Keratinocyte (primary cell): ENCODE measurements at places on chromosomes 3 and 15.

- DNase-seq, result no peak
These were observed 5.2 kb upstream of the WNT7A start for GRCh38 chr3:13884851-13885703.

DNA sequence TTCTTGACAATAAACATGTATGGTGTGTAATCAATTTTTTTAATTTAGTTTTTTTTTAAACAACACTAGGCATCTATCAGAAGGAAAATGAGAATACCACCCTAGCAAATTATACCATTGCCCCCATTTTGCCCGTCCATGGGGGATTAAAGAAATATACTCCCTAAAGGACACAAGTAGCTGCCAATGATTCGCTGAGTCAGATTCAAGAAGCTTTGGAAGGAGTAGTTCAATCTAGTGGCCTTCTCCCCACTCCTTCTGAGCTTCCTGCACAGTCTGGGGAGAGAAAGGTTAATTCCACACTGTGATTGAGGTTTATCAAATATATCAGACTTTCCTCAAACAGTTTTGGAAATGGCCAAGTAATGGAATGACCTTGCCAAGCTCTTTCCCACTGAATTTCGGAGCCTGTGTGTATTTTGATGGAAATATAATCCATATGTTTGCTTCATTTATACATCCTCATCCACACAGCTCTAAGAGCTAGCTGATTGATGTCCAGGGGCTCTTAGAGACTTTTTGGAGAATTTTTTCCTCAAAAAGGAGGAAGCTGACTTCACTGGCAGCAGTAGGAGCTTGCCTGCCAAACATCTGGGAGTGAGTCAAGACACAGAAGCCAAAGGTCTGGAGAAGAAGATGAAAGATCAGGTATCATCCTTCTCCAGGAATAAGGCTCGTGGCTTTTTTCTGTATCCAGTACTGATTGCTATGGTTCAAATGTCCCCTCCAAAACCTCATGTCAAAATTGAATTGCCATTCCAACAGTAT is 478.5 kb upstream of the PROK2 start:
- no peak for DNase-seq

- DNase-seq, result no peak
These were observed 365 bp upstream of the GTF2A2 start for GRCh38 chr15:59657635-59658125.

- no peak for DNase-seq
These were observed 148.6 kb downstream of the CACNA2D3 start for GRCh38 chr3:54270816-54271526.

DNA sequence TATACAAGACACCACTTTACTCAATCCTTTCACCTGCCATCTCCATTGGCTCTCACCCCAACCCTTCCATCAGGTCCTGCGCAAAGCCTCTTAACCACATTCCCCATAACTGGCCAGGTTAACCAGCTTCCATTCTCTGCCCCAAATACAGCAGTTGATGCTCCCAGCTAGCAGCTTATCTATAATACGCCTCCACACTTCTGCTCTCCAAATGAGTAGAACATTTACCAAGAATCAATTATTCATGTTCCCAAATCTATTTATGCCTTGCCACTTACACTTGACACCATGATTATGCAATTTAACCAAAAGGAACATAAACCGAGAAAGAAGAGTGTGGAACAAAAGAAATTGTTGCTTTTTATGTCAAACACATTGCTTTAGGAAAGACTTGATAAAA is 103.7 kb upstream of the TPM1 start:
- DNase-seq, result no peak

DNA sequence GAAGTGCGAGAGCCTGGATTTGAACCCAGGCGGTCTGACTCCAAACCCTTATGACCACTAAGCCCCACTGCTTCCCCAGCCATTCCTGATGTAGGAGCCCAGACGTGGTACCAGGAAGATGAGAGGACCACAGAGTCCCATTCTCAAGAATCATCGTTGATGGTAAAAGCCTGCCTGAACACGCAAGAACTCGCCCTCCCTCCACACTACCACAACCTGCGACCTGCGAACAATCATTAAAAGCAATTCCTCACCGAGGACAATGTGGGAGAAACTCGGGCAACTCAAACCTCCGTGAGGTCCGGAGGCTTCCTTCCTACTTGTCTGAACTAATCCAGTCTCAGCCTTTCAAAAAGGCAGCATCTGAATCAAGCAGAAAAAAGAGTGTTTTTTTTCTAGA is 10.3 kb downstream of the MAGI1 start:
- DNase-seq, result no peak

DNA sequence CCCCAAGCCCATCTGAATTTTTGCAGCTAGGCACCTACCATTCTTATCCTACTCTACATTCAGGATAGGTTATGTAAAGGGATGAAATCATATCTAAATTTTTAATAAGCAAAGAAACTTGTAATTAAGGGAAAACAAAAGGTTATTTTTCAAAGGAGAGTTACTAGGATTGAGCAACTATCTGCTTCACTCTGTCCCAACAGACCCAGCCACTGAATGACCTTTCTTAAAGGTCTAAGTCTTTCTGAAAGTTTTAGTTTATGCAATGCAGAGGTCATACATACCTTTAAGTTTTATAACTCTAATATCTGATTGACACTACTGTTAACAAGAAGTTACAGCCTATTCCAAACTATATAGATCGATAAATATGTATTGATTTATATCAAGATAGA is 209.2 kb upstream of the CTNNB1 start:
- no peak for DNase-seq

- DNase-seq, result no peak
These were observed 67.5 kb upstream of the CORO2B start for GRCh38 chr15:68511073-68511991.

DNA sequence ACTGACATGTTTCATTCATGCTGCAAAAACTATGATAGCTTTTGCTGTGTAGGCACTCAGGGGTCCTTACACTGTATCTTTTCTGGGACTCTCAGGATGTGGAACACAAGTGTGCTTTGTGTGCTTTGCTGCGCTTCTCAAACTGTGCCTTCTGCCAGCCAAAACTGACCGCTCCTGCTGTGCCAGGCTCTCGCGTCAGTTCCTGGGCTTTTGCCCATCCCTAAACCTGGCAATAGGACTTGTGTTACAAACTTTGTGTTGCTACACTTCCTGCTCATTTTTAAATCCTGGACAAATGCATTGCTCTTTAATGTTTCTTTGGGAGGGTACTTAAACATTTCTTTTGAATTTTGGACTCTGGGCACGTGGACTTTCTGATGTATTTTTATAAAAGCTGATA is 60.3 kb downstream of the DIPK2A start:
- no peak for DNase-seq

DNA sequence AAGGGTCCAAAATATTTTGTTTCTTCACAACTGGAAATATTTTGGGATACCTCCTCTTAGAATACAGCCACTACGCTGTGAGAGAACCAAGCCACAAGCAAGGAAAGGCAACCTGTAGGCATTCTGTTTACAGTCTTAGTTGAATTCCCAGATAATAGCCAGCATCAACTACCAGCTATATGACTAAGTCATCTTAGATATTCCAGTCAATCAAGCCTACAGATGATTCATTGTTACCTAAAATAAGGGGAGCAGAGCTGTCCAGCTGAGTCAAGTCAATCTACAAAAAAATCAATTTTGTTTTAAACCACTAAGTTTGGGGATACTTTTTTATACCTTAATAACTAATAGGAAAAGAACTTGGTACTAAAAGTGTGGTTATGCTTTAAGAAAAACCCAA is 526.4 kb upstream of the DPPA4 start:
- DNase-seq, result no peak

DNA sequence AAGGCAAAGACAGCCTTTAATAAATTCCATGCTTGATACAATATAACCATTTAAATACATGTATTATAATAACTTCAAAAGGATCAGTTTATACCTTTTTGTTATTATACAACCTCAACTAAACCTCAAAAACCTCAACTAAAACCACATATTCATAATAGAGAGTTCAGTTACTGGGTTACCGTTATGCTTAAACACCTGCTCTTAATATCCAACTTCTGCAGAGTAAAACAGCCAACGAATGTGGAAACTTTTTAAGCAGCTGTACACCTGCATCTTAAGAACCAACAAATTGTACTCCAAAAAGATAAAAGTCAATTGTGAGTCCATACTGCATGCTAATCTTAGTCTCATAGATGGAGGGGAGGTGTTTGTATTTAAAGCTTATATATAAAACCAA is 53.5 kb downstream of the TFDP2 start:
- DNase-seq, result no peak

GRCh38 chr15:88376574-88377174 is 90.5 kb downstream of the MRPL46 start:
- DNase-seq, result no peak
